ENCODE measurements at places on chromosomes 1 and 21.

DNA sequence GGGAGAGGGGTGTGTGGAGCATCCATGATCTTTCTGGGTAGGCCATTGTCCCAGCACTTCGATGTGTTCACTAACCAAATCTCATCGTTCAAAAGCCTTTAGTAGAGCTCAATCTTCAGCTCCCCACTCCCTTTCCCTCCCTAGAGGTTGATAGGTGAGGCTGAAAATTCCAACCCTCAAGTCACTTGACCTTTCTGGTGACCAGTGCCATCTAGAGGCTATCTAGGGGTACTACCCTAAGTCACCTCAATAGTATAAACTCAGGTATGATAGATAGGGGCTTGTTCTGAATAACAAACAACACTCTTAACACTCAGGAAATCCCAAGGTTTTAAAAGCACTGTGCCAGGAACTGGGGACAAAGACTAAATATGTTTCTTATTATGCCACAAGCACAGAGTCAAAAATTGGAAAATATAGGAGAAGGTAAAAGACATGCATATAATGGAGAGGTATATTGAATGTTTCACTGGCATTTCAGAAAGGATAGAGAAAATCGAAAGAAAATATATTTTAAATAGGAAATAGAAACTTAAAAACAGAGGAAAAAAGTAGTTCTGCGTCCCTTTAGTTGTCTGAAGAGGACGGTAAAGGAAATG, 42.9 kb upstream of the CD53 start:
- peak; percentile 1 for DNase-seq

- DNase-seq: peak; percentile 46
Observed at GRCh38 chr1:201266774-201267173, 16.5 kb upstream of the PKP1 start.

DNA sequence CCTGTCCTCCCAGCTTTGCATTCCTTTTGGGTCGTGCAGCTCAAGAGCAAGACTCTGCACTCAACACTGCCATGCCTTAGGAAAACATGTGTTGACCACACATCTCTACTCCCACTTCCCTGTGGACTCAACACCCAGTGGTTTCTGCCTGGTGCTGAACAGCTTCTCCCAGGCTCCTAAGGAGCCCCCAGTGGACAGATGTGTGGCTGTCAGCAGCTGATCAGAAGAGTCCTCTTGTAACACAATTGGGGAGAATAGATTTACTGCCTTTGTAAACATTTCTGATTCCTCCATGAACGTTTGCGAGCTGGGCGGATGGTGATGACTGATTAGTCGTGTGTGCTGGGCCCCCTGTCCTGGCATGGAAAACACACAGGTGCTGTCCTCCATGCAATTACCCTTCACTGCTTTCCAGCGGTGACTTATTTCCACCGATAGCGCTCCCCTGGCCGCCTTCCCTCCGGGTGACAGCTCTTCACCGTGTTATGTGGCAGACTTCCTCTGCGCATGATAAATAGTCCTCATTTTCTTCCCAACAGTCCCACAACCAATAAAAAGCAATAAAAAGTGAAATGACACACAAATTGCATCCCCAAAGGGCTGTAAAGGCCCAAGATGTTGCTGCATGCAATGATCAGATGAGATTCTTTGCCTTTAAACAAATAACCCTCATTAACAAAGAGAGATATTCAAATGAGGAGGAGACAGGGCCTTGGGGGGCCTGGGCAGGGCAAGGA, 249.4 kb upstream of the AJAP1 start:
- no peak for DNase-seq

- no peak for DNase-seq
Observed at GRCh38 chr1:234214129-234214910, 158.9 kb upstream of the COA6 start.

DNA sequence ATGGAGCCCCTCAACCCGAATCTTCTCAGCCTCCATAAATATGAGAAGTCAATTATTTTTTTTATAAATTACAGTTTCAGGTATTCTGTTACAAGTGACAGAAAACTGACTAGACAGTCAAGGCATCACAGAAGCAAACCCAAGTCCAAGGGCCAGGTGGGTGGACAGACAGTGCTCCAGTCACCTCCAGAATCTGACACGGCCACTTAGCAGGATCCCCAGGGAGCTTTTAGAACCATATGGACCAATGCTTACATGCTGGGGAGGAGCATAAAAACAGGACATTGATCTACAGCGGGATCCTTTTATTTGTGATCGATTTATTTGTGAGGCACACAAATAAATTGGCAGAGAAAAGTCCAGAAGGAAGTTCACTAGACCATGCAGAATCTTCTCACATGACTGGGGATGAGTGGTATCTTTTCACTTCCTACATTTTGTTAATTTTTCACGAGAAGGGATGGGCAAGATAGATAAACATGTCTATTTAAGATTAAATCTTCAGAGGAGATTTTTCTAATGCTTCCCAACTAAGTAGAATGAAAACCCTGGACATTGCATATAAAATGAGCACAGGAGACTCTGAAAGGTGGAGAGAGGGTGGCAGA, 15.0 kb downstream of the ZNF496 start:
- DNase-seq: no peak

Data from epithelial cell of proximal tubule (primary cell).